ENCODE measurements at places on chromosomes 11 and 22.

- no peak for DNase-seq
These were observed 11.9 kb downstream of the TMEM41B start for GRCh38 chr11:9302448-9302847.

- DNase-seq = no peak
These were observed 97.7 kb upstream of the SORL1-AS1 start for GRCh38 chr11:121550247-121551030.

- no peak for DNase-seq
These were observed 105.1 kb downstream of the HIPK3 start for GRCh38 chr11:33362051-33362910.

- DNase-seq = no peak
These were observed 406.0 kb downstream of the CTTN start for GRCh38 chr11:70804139-70804837.

- no peak for DNase-seq
These were observed 20.7 kb downstream of the FAM83F start for GRCh38 chr22:40015358-40015976.

GRCh38 chr22:48905206-48905975 lies 922.3 kb downstream of the BRD1 start:
- DNase-seq = no peak

GRCh38 chr11:60563553-60564235 lies 48.5 kb downstream of the MS4A13 start:
- no peak for DNase-seq

DNA sequence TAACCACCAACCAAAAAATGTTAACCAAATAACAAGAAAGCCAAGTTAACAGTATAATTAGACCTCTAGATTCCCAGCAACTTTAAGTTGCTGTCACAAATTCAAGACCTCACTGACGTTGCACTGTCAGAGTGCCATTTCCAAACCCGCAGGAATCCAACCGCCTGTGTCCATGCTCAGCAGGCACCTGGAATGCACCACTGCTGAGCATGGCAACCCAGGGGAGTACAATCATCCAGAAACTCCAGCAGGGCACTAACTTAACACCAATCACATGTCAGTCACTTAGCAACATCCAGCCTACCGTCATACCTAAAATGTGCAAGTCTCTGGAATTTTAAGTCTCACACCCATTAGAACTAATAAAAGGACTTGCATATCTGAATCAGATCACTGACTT lies 48.8 kb downstream of the SMCO4 start:
- no peak for DNase-seq

DNA sequence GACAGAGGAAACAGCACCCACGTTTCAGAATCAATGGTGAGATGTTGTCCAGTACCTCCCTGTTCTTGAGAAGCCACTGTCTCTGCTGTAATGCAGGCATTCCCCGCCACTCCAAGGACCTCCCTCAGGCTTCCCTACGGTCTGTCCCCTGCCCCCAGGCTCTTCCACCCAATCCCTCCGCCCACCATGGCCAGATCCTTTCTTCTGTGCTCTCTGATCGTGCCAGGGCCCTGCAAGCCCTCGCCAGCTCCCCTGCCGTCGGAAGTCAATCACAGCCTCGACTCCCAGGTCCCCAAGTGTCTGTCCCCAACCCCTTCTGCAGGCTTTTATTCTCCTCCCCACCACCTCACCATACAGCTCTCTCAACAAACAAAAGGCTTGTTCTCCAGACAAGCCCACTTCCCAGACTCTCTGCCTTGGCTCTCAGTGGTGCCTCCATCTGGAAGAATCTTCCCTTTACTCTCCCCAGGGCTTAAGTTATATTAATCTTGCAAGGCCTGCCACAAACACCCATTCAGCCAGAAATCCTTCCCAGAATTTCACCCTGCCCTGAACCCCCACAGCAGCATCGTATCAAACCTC lies 13.7 kb downstream of the SCN4B start:
- DNase-seq = no peak

GRCh38 chr11:130064596-130064995 lies 5.1 kb upstream of the APLP2 start:
- DNase-seq = no peak

DNA sequence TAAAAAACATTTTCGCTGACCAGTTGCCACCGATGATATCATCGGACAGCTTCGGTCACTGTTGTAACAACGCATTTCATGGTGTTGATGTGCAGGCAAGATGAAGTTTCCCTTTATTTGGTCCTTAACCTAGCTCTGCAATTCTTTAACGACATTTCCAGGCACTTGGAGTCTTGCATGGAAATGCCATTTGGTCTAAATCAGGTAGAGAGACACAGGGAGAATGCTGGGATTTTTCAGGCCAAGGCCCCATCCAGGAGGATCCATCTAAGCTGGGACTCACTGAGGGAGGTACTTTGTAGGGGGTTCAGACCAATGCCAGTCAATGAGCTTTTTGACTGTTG lies 121.5 kb upstream of the RCN1 start:
- DNase-seq = no peak

DNA sequence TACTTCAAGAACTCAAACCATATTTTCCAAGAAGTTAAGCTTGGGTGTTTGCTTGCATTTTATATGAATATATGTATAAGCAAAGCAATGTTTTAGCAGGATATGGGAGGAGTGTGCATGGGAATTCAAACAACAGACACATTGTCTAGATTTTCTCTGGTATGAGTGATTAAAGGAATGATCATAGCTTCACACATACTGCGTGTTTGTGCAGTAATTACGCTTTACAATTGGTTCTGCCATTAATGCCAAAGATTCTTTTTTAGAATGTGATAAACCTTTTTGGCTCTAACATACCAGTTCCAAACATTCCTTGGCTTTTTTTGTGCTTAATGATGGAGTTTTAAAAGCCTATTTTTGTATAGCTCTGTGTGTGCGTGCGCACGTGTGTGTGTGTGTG lies 54.0 kb downstream of the CCDC34 start:
- no peak for DNase-seq

- DNase-seq = no peak
These were observed 53.3 kb upstream of the OR4C15 start for GRCh38 chr11:55501014-55501413.

- DNase-seq = no peak
These were observed 67.6 kb upstream of the TEAD1 start for GRCh38 chr11:12606597-12606996.
